ENCODE measurements at places on chromosomes 12 and 14.

GRCh38 chr12:82964446-82964845 is 277.7 kb downstream of the TMTC2 start:
- no peak for DNase-seq

GRCh38 chr14:102556098-102556677 is 36.3 kb upstream of the RCOR1 start:
- DNase-seq = no peak

- no peak for DNase-seq
These were observed 126.1 kb downstream of the ASCL4 start for GRCh38 chr12:107900588-107900987.

GRCh38 chr14:82113710-82114109 is 580.1 kb upstream of the SEL1L start:
- no peak for DNase-seq

All from activated CD4-positive, alpha-beta T cell treated with anti-CD3 and anti-CD28 coated beads for 24 hours (primary cell).